Stimulated activated CD4-positive, alpha-beta T cell treated with anti-CD3 and anti-CD28 coated beads, Interleukin-1b, Interleukin-23, amount 100 ng/mL, for 1 hour (primary cell): ENCODE measurements at places on chromosomes 13 and 19.

- no peak for DNase-seq
Measured at GRCh38 chr13:29810145-29810742, 40.2 kb downstream of the UBL3 start.

- DNase-seq: no peak
Measured at GRCh38 chr19:35445826-35446593, 2.0 kb upstream of the FFAR2 start.

DNA sequence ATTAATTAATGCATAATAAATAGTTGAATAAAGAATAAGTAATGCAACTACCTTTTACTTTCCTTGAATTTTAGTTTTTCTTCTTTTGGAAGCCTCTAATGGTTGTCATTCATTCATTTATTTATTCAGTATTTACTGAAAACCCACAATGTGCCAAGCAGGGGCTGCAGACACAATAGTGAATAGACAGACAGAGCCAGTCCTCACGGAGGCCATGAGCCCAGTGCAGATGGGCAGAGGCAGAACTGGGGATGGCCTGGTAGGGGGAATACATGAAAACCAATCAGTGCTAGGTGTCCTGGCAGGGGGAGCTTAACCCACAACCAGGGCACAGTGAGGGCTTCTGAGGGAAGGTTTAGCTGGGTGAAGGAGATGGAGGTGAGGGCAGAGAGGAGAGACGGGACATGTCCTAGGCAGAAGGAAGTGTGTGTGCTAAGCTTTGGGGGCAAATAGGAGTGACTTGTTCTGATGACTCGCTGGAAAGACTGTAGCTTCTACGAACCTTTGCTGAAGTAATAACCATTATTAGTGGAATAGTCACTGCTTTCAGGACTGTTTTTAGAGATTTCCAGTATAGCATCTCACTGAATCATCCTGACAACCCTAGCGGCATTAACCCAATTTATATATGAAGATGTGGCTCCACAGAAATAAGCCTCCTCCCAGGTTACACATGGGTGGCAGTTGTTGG, 55.9 kb downstream of the ERCC5 start:
- no peak for DNase-seq

DNA sequence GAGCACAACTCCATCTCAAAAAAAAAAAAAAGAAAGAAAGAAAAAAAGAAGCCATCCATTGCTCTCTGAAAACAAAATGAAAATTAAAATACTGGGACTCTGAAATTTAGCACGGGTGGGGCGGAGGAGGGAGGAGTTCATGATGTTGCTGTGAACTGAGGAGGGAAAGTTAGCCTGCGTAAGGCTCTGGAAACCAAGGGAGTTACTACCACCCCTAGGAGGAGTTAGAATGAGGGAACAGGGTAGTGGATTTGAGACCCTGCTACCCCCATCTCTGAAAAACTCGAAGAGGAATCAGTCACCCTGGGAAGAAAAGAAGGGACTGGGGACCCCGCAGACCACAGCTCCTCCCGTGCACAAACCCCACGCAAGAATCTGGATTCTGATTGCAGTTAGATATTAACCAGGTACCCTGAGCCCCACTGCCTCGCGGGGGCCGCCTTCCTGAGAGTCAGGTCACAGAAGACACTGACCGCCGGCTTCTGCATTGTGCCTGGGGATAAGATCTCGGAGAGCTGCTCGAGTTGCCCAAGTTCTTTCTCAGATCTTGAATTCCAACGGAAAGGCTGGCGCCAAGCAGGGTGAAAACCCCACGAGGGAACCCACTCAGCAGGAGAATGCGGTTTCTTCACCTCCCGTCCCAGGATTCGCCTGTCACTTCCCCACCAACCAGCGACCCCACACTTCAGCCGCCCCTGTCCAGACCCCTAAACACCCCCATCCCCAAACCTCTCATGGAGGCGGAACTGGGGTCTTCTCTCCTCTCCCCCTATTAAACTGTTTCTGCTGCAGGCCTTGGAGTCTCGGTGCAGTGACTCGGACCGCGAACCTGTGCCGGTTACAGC, 870 bp downstream of the ZNF442 start:
- DNase-seq: no peak

DNA sequence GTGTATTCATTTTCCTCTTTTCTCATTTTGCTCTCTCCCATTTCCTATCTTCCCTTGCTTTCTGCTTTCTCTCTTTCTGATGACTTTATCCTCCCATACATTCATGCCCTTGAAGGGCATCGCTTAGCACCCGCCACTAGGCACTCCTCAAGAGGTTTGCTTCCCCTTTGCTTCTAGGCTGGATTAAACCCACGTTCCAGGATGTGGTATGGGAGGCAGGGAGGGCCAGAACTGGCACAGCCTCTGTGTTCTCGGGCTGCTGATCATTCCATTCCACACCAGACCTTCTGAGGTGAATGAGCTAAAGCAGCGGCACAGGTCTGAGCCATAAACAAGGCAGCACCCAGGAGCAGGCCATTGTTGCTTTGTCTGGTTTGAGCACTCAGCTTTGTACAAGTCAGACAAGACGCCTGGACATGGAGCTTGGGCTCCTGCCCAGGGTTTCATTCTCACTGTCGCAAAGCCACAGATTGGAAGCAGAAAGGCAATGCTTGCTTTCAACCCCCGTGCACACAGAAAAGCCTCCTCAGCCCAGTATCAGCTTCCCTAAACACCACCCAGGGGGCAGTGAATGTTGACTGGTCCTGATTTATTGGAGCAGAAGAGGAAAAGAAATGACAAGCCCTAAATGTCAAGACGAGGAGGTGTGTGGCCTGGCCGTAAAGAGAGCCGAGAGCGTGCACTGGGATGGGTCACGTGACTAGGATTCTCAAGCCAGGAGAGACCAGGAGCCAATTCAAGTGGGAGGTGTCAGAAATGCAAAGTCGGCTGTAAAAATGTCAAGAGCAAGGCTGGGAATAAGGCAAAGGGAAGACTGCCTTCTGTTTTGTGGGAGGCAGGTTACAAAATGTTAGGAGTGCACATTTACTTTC, 218.0 kb upstream of the SERP2 start:
- DNase-seq: no peak

DNA sequence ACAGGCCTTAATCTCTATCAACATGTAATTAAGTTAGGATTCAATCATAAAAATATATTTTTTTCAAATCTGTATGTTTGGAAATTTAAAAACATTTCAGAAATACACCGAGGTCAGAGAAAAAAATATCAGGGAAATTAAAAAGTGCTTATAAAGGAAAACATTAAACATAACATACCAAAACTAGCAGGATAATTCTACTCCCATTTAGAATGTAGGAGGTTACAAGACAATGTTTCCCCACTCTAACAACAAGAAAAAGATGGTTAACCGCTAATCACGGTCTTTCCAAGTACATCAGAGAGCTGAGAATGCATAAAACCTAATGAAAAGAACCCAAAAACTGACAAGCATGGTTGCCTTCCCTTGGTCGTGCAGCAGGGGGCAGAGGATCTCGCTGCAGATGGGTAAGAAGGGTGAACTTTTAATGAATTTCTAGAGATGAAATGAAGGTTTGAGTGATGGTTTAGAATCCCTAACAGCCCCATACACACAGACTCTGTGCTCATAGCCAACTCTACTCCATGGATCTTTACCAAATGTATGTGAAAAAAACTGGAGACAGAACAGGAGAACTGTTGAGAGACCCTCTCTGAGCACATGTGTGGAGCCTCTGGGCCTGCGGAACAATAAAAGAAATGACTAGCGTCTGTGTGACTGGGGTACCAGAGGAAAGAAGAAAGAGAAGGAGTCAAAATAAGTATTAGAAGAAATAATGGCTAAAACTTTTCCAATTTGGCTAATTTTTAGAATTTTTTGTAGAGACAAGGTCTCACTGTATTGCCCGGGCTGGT, 51.3 kb upstream of the LSM14A start:
- DNase-seq: peak; percentile 25

DNA sequence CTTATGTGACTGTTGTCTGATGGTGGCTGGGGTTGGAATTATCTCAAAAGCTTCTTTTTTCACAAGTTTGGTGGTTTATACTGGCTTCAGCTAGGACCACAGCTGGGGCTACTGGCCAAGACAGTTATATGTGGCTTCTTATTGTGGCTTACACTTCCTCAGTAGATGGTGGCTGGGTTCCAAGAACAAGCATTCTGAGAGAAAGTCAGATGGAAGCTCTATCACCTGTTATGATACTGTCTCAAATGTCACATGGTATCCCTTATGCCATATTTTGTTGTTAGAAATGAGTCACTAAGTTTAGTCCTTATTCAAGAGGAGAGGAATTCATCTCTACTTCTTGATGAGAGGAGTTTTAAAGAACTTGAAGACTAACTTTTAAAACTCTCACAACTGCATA, 41.6 kb downstream of the NDFIP2 start:
- DNase-seq: no peak

GRCh38 chr19:51811344-51811743, 16.4 kb downstream of the FPR3 start:
- no peak for DNase-seq
